ENCODE measurements at places on chromosomes 5 and 9.

DNA sequence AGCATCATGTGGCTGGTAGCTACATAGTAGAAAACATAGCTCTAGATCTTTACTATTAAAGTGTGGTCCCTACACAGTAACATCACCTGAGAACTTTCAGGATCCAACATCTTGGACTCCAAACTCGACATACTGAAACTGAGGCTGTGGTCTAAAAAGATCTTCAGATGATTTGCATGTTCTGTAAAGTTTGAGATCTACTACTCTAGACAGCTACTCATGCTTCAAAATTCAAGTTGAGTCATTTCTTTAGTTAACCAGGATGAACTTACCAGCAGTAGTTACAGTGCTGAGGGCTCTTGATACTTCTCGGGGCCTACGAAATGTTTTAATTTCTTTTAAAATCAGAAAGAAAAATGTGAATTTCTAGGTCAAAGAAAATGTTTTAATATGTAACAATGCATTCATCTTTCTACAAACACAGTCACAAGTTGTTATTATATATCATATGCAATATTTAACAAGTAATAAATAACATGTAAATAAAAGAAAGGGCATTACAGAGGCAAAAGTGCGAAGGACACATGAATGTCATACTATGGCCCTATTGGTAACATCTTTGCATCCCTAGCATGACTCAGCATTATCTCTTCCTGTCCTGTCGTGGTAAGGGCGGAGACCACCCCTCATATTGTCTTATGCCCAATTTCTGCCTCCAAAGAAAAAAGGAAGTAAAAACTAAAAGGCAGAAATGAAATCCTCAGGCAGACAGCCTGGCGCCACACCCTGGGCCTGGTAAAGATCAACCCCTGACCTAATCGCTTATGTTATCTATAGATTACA is 563.9 kb upstream of the TLE4 start:
- no peak for DNase-seq
- H3K27ac ChIP-seq = no peak overlapping the region
- no peaks in the 10 kb centered on the region for H3K4me1 ChIP-seq

DNA sequence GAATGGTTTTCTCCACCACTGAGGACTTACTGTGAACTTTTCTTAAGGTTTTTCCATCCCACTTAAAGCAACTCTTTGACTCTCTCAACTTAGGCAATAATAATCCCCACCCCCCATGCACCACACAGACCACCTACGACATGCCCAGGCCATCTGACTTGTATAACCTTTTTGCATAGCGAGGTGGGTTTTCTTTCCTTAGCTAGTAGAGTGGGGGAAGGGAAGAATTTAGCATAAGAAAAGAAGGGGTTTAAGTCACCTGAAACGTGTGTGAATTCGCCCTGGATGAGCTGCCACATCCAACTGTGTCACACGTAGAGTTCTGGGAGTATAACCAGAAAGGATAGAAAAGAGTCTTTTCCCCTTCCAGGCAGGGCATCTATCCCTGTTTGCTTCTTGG is 262.7 kb downstream of the YTHDC2 start:
- no peaks in the 10 kb centered on the region for H3K4me1 ChIP-seq
- no peak overlapping the region for H3K4me3 ChIP-seq
- no peaks in the 10 kb centered on the region for H3K27me3 ChIP-seq
- DNase-seq = no peak

GRCh38 chr5:161507591-161507990 is 38.9 kb downstream of the GABRB2 start:
- H3K4me1 ChIP-seq = no peaks in the 10 kb centered on the region
- H3K27ac ChIP-seq = no peak overlapping the region
- no peaks in the 10 kb centered on the region for H3K27me3 ChIP-seq
- no peaks in the 10 kb centered on the region for H3K36me3 ChIP-seq

DNA sequence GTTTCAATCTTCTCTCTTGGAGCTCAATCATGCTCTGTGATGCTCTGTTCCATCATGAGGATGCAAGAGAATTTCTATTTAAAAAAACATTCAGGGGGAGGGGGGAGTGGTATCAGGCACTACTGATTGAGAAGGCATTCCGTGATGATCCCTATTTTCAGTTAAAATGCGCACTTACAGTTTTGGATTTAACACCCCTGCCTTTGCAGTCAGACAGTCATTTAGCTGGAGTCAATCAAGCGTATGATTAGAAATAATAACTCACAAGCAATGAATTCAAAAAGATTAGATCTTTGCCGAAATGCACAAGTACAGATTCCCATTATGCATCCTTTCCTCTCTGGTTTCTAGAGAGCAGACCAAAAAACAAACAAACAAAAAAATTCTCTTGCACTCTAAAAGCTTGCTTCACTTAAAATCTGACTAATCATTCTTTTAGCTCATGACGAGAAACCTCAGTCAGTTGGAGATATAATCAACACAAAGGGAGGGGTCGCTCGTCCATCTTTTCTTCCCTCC is 55.4 kb downstream of the EFNA5 start:
- no peak for DNase-seq
- no peak overlapping the region for H3K4me3 ChIP-seq
- H3K4me1 ChIP-seq = no peaks in the 10 kb centered on the region
- no peak overlapping the region for H3K27ac ChIP-seq

DNA sequence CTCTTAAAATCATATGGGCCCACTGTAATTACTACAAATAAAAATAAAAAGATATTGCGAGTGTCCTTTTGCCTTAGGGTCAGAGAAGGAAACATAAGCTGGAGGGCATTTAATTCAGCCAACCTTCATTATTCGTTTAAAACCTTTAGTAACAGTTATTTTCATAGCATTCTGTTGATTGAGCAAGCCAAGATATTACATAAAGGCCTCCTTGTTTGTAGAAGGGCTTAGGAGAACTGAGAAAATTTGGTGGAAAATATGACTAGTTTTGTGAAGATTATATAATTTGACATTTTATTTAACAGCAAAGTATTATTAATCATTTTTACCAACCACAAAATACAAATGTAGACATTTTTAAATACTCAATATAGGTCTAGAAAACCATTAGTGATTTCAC is 62.2 kb downstream of the COX7C start:
- H3K27ac ChIP-seq = no peak overlapping the region
- H3K27me3 ChIP-seq = no peaks in the 10 kb centered on the region
- H3K4me1 ChIP-seq = no peaks in the 10 kb centered on the region
- no peak for DNase-seq
